Right forelimb (tissue), 1 donor: ENCODE measurements at places on chromosomes 16 and 17.

- DNase-seq, result no peak
Measured at GRCh38 chr17:43169561-43170139, 1.4 kb upstream of the NBR1 start.

DNA sequence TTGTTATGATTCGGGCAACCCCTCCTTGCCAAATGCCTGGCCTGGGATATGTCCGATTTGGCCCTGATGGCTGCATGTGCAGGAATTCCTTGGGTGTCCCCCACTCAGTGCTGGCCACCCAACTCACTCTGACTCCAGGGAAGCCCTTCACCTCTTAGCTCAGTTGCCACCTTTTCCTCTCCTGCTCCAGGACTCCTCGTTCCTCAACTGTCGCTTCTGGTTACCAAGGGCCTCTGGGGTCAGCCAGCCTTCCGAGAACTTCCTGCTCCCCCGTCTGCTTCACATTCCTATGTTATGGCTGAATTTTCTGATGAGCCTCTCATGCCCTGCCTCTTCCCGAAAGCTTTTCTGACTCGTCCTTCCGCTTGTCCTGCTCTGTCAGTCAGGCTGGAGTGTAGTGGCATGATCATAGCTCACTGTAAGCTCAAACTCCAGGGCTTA lies 63.5 kb downstream of the SPACA3 start:
- no peak for DNase-seq

GRCh38 chr16:63787014-63787413 lies 1334.8 kb downstream of the CDH11 start:
- no peak for DNase-seq

DNA sequence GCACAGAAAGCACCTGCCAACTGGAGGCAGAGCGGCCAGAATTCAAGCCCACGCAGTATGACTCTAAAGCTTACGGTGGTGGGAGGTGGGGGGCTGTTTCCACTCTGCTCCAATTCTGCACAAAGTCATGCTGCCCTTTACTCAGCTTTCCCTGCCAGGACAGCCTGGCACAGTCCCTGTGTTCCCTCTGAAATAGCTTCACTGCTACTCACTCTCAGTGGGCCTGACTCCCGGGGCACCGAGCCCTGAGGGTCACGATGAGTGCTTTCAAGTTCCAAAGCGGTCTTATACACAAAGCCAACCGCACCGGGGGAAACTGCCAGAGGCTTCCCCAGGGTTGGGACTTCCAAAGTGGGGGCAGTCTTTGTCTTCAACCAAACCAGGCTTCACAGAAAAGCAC lies 306.1 kb upstream of the XYLT1 start:
- no peak for DNase-seq
